ENCODE measurements at places on chromosomes 11 and 22.

- DNase-seq: no peak
Measured at GRCh38 chr22:33400061-33400840, 342.1 kb upstream of the SYN3 start.

- DNase-seq: no peak
Measured at GRCh38 chr11:131907371-131907770, 537.0 kb downstream of the NTM start.

- DNase-seq: no peak
Measured at GRCh38 chr11:120131941-120132644, 5.8 kb downstream of the TRIM29 start.

GRCh38 chr22:45521178-45521577 lies 18.5 kb downstream of the FBLN1 start:
- DNase-seq: no peak

DNA sequence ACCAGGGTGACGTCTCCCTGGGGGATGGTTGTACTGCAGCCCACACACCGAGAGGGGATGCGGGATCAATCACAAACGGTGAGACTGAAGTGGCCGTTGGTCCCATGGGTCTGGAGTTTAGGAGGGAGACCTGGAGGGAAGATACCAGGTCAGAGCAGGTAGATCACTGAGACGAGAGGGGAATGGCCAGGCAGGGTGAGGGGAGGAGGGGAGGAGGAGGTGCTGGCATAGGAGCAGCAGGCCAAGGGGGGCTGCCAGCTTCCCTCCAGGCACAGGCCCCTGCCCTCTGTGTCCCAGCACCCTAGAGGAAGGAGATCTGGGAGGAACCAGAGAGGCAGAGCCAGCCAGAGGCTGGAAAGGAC lies 7.0 kb downstream of the MAPK8IP2 start:
- no peak for DNase-seq

- no peak for DNase-seq
Measured at GRCh38 chr11:100403816-100404215, 283.3 kb upstream of the ARHGAP42 start.

DNA sequence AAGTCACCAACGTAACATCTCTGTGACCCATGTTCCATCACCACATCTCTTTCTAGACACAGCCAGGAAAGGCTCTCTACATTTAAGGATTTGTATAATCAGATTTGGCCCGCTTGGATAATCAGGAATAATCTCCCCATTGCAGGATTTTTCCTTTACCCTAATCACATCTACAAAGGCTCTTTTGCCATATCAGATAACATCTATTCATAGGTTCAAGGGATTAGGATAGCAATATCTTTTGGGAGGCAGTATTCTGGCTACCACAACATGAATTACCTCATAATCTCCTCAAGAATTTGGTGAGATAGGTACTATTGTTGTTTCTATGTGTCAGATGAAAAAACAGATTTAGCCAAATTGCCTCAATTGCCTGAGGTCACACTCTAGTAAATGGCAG lies 142.8 kb upstream of the UBASH3B start:
- no peak for DNase-seq
